Right lung (tissue), 10 donors: ENCODE measurements at places on chromosomes 1 and 21. TPM values are rescaled to one million over a fixed set of nuclear protein-coding genes. Genes with fewer than 3 reads are reported as not detected.

MUL1 gene
- 23.3 TPM for polyA plus RNA-seq

ATP1A4 gene
- 0.15 TPM for polyA plus RNA-seq

SUMO3 gene
- polyA plus RNA-seq = 123 TPM

MFAP2 gene
- 418 TPM for polyA plus RNA-seq

TTLL10 gene
- polyA plus RNA-seq = 2.9 TPM

GUCA2A gene
- polyA plus RNA-seq = 1.1 TPM

EPRS1 gene
- 96.6 TPM for polyA plus RNA-seq

KRTAP19-1 gene
- not detected for polyA plus RNA-seq

IQGAP3 gene
- 9.7 TPM for polyA plus RNA-seq

HTR6 gene
- not detected for polyA plus RNA-seq

OR10K2 gene
- not detected for polyA plus RNA-seq
